ENCODE measurements at places on chromosomes 2 and 18.

- no peak for DNase-seq
These were observed 74.3 kb upstream of the ALPP start for GRCh38 chr2:232304236-232304635.

DNA sequence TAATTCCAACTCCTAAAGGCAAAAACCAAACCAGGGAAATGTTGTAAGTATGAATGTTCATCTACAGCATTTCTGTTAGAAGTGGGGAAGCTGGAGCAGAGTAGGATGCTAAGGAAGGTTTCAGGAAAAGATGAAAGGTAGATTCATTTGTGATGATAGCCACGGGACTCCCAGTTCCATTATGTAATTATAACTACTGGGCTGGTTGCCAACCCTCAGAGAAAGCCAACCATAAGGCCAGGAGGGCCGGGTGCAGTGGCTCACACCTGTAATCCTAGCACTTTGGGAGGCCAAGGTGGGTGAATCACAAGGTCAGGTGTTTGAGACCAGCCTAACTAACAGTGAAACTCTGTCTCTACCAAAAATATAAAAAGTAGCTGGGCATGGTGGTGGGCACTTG, 288.9 kb upstream of the ETAA1 start:
- DNase-seq = no peak

- no peak for DNase-seq
These were observed 45.3 kb downstream of the RTTN start for GRCh38 chr18:70160073-70160678.

DNA sequence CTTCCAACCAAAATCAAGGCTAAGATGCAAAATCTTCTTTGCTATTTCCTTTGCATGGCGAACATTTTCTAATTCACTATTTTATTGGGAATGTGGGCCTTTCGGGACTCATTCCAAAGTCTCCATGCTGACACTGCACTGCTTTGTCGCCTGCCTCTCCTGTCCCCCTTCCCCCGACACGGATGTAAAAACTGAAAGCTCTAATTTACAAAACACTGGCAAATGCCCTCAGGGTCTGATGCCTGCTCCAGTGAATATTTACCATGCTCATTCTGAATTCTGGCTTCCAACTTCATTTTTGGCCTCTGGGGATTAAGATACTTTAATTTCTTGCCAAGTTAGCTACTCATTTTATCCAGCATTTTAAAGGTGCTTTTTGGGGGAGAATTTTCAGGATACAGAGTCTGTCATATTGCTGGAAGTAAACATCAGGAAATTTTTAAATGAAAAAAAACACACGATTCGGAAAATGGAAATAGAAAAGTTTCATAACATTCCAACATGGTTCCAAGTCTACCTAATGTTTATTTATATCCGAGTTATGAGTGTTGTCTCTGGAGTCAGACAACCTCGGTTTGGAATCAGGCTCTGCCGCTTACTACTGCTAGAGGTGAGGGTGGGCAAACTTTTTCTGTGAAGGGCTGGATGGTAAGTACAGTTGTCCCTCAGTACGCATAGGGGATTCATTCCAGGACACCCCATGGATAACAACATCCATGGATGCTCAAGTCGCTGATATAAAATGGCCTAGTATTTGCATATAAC, 14.6 kb upstream of the LTBP1 start:
- no peak for DNase-seq

DNA sequence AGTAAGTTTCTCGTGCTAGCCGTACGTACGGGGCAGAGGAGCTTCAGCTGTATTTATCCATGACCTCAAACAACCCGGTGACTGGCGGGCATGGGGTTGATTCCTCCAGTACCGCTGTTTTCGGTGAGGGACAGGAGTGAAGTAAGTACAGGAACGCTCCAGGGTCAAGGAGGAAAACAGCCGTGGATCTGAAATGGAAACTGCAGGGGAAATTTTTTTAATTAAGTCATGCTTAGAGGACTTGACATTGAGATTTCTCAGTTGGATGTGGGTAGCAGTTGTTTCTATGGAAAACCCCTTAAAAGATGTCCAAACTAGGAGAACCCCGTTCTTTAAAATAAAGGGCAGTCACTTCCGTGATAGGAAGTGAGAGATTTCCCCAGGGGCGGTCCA, 1.2 kb downstream of the RAB12 start:
- DNase-seq = no peak

- no peak for DNase-seq
These were observed 41.3 kb downstream of the BCL11A start for GRCh38 chr2:60512062-60512622.

GRCh38 chr18:54607213-54608027, 16.4 kb downstream of the DYNAP start:
- DNase-seq = no peak

DNA sequence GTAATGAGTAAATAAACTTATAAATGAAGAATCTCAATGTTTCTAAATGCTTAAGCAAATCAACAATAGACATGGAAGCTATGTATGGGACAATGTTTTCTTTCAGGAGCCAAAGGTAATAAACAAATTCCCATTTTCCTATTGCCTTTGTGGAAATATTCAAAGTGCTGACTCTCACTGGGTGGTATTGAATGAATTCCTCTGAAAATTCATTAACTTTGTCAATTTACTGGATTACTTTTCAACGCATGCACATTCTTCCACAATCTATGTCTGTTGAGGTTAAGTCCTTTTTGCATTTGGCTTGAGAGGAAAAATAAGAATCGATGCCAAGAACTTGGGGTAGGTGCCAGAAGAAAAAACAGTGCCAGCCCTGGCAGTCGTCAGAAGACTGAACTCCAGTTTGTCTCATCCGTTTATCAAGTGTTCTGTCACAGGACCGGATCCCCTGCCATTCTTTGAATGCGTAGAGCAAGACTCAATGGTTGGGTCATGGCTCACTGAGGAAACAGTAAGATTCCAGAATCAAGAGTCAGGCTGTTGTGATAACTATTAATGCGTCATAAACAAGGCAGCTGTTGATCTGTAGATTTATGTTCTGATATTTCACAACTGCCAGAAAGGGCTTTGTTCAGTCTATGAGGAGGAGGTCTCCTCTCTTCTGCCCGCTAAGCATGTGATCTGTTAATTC, 133.3 kb downstream of the GFPT1 start:
- no peak for DNase-seq

DNA sequence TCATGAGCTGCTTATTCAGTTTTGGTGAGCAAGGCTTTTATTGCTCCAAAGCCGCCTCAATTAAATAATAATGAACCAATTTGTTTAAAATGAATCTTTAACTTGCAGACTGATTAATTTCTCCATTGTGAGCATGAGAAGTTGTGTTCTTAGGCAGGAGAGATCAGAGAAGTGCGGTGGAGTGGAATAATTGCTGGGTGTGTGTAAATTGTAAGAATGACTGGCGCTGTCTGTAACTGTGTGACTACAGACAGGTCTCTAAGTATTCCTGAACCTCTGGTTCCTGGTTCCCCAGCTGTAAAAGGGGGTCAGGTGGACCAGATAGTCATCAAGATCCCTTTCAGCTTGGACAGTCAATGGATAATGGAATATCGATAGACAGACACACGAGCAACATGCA, 98.0 kb upstream of the EFEMP1 start:
- no peak for DNase-seq

DNA sequence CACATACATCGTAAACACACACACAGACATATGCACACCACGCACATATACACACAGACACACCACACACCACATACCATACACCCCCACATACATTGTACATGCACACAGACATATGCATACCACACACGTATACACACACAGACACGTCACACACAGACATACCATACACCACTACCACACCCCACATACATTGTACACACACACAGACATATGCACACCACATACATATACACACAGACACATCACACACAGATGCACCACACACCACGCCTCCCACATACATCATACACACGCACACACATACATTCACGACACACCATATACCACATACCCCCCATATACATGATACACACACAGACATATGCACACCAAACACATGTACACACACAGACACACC, 58.4 kb downstream of the KIF5C start:
- no peak for DNase-seq

DNA sequence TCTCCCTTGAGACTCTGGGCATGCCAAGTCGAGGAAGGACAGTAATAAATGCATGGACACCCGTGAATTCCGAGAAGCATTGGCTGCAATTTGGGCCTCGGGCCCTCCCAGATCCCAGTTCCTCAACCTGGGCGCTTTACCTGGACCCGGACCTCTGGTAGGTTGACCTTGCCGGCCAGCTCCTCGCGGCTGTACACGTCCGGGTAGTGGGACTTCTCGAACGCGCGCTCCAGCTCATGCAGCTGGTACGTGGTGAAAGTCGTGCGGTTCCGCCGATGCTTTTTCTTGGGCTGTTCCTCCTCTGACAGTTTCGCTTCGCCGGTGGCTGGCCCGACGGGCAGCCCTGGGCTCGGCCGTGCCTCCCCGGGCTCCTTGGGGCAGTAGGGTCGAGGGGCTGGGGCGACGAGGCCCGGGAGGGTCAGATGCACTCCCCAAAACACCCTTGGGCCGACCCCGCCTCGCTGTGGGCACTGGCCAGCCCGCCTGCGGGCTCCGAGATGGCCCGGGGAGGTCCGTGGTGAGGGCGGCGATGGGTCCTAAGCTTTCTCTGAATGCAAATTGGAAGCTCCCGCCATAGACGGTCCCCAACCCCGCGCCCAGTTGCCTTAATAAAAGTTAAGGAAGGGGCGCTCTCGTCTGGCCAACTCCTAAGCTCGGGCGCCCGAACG, 899 bp downstream of the RAX start:
- DNase-seq = no peak

GRCh38 chr2:231364961-231365810, 30.3 kb upstream of the B3GNT7 start:
- no peak for DNase-seq

GRCh38 chr2:72750977-72751639, 74.7 kb downstream of the EXOC6B start:
- DNase-seq = no peak

DNA sequence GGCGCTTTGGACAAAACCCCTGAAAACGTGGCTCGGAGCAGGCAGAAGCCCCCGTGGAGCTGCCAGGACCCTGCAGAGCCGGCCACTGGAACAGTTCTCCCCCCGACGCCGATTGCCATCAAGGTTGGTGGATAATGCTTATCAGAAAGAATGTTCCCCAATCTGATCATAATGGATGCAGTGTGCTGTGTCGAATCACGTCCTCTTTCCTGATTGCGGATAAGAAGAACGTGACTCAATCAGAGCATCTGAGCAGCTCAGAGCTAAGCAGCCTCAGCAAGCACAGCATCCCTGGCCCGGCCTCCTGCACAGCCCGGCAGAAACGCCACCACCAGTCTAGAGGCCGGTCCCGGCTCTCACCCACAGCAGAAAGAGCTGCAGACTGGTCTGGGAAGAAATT, 488.0 kb downstream of the EIPR1 start:
- no peak for DNase-seq

GRCh38 chr2:168698969-168699368, 103.5 kb upstream of the NOSTRIN start:
- no peak for DNase-seq

GRCh38 chr2:229475778-229476177, 204.7 kb upstream of the PID1 start:
- DNase-seq = no peak

GRCh38 chr18:56977771-56978170, 169.1 kb upstream of the BOD1L2 start:
- no peak for DNase-seq

GRCh38 chr18:7844418-7844817, 277.3 kb downstream of the PTPRM start:
- DNase-seq = no peak

GRCh38 chr2:223545830-223546229, 56.3 kb downstream of the SCG2 start:
- no peak for DNase-seq

DNA sequence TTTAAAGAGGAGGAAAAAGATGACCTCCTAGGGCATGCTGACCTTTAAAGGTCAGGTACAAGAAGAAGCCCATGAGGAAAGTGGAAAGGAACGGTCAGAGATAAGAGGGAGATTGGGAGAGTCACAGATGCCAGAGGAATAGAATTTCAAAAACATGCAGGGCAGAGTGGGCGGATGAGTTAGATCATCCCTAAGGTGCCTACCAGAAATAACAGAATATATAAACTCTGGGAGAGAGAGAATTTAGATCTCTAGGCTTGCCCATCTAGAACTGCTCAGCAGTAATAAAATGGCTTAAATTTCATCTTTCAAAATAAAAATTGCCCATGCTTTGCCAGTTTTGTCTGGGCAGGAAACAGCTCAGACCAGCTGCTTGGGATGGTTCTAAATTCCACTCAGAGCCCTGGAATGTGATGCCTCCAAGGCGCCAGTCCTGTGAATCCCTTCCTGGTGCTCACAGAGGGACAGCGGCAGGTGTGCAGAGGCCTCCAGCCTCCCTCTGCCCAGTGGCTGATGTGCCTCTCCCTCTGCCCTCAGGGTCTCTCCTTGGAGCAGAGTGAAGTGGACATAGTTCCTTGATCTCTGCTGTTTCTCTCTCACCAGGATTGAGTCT, 130.9 kb downstream of the ANTXR1 start:
- no peak for DNase-seq

DNA sequence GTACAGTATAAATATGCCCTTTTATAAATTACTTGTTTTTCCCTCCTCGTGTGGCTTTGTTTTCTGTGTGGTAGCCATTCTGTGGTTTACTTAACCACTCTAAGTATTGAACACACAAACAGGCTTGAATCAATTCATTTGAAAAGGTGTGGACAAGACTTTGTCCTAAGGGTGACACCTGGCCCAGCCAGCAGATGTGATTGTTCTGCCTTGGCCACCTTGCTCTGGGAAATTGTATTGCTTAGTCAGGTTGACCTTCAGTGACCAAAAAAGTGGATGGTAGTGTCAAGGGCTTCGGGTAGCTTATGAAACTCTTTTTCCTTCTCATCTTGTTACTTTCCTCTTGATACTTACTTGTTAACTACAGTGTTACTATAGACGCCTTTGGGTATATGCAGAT, 61.9 kb downstream of the DGKD start:
- no peak for DNase-seq

- no peak for DNase-seq
These were observed 56.1 kb downstream of the DYNAP start for GRCh38 chr18:54647176-54647575.

DNA sequence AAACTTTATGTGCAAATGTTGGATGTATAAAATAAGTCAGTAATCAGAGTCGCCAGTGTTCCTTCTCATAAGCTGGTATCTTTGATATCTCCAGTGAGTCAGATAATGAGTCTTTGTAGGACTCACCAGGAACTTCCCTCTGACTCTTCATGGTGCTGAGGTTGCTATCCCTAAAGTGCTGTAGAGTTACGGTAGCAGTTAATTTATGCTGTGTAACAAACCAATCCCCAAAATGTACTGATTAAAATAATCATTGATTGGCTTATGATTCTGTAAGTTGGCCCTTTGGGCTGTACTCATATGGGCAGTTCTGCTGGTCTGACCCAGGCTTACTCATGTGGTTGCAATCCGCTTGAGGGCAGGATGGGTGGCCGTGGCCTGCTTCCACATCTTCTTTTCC, 43.8 kb downstream of the MAIP1 start:
- DNase-seq = no peak

GRCh38 chr2:86378469-86378868, 41.0 kb upstream of the REEP1 start:
- no peak for DNase-seq
